ENCODE measurements at places on chromosomes 5 and 9.
A peak's percentile ranks its signal among the peaks of the same experiment; 100 is the strongest.

DNA sequence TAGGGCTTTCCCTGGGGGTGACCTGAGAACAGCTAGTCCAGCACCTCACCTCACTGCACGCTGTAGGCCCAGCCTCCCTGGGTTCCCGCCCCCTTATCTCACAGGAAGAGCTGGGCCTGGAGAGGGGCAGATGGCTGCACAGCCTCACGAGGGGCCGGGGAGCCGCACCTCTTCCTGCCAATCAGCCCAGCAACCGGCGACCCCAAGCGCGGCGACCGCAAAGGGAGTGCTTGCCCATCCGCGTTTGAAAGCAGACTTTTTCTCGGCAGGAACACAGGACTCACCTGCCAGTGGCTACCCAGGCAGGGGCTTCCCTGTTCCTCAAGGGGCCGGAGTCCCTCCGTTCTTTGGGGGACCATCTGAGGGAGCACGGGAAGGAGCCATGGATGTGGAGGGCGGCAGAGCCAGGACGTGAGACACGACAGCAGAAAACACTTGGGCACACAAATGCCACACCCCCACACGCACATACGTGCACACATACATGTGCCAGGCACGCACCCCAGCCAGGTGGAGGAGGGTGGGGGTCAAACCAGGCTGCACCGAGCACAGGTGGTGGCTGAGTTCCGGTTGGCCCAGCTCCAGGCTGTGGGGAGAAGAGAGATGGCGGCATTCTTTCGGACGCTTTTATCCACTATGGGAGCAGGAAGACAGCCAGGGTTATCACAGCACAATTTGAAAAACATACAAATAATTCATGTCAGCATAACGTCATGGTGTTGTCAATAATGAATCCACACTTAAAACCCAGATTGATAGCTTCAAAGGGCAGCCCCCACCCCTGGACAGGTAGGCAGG is 11.3 kb downstream of the TMEM250 start:
- no peak for DNase-seq

DNA sequence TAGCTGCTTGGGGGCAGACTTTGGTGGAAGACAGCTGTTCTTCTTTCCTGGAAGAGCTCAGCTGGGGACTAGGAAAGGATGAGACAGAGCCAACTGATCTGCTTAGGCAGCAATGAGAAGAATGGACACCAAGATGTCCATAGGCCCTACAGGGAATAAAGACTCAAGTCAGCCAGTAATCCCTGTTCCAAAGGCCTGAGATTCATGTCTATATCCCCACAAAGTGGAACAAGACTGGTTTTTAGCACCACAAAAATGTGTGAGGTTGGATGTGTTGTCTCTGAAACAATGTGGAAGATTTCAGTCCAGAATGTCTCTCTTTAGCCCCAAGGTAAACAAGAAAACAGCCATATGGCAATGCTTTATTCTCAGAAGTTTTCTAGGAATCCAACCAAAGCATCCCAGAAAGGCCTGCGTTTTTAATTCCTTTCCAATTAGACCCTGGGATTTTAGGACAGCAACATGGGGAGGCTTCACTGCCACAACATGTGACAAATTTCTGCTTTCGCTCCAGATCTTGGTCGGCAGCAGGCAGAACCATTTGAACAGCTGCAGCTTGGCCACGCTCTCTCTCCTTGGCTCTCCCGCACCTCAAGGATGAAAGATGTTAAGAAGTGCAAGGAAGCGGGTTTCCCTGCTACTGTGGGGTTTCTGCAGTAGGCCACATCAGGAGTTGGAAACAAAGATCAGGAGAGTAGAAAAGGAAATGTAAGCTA is 245.1 kb downstream of the FSTL4 start:
- DNase-seq: peak; percentile 44

DNA sequence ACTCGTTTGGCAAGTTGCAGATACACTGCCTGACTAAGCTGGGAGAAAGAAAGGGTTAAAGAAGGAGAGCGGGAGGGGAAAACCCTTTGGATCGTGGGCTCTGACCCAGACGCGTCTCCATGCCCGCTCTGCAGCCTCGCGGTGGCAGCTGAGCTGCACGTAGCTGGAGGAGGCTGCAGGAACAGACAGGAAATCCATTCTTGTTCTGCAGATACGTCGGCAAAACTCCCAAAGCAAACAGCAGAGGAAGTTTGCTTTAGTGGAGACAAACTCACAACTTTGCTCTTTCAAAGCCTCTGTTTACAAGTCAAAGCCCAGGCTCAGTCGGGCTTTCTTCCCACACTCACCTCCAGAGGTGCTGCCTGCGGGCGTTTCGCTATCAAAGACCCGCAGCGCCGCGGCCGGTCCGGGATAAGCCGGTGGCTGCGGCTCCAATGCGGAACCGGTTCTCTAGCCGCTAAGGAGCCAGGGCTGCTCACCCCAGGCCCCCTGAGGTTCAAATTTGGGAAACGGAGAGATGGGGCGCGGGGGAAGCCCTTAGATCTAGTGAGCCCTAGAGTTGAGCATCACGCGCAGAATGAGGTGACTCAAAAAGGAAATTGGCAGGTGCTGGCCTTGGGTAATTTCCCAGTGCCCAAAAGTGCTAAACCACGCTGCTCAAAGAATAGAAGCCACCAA is 60.7 kb downstream of the MAT2B start:
- DNase-seq: no peak

GRCh38 chr5:27020973-27021372 is 17.4 kb downstream of the CDH9 start:
- DNase-seq: peak; percentile 48

DNA sequence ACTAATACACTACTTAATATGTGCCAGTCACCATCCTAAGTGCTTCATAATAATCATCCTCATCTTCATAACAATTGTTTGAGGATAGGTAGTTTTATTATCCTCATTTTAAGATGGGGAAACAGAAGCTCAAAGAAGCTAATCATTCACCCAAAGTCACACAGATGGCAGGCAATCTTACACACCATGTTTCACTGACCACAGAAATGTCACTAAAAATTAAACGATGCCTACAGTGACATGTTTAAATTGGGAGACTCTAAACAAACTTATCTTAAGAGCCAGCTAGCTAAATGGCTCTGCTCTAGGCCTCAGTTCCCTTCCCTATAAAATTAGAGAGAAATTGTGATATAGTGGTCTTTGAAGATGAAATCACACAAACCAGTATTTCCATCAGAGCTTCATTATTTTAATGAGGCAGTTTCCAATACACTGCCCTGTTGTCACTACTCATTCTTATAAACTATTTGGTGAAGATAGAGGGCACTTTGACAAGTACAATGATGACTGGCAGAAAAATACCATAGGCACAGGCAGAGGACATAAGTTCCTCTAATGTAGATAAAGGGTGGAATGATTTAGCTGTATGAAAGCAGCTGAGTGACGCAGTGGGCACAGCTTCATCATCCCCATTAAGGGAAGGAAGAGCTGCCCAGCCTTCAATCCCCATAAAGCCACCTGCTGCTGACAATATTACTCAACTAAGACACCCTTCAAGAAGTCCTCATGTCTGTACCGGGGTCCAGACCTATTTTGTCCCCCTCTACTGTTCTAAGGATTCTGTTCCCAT is 224.1 kb downstream of the ACTL7B start:
- no peak for DNase-seq

DNA sequence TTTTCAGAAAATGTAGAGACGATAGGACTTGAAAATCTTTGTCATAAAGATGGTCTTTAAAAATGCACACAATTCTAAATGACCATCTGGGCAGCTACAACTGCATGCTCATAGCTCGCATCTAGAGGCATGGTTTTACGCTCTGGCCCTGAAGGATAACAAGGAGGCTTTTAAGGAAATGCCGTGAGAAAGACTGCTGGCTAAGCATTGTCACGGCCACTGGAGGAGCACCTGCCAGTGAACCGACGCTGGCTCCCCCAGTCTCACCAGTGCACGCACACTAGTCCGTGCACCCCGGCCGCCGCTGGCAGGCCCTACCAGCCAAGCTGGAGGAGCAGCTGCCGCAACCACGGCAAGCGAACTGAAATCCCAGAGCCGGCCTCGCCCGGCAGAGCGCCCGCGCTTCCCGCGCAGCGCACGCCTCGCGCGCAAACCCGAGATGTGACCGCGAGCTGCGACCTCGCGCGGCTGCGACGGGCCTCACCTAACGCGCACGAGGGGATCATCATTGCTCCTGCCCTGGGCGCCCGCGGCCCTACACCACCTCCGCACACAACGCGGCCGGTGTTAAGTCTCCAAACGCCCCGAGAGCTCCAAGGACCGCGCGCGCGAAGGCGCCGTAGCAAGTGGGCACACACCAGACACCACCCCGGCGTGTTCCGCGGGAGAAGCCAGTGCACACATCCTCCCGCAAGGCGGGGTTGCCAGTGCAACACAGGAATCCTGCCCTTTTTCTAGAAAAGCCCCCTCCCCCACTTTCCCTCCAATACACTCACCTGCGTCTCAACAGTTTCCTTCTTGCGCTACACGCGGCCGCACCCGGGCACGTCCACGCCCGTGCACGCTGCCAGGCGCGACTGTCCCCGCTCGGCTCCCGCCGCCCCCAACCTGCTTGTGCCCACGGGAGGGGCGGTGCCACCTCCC is 5.3 kb downstream of the ELAVL2 start:
- peak; percentile 71 for DNase-seq

DNA sequence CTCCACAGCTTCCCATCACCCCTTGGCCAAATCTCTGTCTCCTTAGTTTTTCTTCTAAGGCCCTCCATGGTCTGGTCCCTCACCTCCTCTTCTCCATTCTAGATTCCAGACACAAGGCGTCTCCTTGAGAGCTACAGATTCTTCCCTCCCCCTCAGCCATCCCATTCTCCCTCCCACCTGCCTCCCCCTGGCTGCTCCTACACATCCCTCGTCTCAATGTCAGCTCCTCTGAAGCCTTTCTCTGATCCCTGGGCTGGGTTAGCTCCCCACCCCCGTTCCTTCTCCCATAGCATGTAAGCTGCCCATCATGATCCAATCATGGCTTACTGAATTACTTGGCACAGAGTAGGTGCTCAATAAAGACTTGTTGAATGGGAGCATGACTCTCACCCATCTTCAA is 69.0 kb downstream of the ANKH start:
- DNase-seq: no peak

GRCh38 chr5:154002093-154002492 is 36.6 kb downstream of the FAM114A2 start:
- peak; percentile 7 for DNase-seq

DNA sequence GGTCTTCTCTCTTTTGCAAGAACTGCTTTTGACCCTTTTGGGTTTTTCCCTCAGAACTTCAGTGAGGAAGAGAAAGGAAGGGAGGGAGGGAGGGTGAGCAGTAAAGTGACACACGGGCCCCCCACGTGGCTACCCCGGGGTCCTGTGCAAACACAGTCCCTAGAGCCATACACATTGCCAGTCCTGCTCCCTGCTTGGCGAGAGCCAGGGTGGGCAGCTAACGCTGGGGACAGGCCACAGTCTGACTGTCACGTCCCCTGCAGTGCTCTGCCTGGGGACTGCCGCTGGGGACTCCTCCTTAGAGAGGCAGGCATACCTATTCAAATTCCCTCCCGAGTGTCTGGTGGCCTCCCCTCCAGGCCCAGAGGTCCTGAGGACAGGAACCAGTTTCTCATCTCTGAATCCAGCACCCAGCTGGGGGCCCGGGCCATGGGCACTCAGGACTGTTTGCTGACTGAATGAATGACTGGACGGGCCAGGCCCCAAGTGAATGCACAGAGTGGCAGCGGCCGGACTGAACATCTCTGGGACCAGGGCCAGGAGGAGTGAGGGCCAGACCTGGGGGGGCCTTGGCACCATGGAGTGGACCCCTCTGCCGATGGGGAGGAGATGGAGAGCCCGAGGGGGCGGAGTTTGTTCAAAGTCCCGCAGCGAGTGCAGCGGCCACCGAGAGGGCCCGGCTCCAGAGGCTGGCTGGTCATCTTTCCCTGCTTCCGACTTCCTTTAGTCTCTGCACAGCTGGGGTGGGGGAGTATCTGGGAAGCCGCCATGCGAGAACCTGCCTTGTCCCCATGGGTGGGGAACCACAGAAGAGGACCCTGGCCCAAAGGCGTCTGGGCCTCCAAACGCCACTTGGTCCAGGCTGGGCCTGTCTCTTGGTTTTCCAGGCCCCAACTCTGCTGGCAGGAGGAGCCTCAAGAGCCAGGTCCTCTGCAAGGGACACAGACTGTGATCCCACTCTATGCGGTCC is 5.8 kb downstream of the CCDC187 start:
- DNase-seq: no peak

DNA sequence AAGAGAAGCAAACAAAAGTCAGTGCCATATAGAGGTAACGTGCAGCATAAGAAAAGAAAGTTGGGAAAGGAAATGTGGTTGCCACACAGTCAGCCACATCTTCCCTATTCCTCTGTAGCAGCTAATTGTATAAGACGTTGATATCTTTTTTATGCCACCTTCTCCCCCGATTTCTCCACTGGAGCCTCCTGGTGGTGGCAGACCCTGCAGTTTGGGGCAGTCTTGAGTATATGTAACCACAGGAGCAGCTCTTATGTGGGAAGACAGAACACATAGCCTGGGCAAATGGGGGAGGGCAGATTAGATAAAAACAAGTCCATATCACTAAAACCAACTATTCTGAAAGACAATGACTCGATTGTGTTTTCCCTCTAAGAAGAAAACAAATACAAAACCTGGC is 99.7 kb downstream of the PLCXD3 start:
- DNase-seq: peak; percentile 15

DNA sequence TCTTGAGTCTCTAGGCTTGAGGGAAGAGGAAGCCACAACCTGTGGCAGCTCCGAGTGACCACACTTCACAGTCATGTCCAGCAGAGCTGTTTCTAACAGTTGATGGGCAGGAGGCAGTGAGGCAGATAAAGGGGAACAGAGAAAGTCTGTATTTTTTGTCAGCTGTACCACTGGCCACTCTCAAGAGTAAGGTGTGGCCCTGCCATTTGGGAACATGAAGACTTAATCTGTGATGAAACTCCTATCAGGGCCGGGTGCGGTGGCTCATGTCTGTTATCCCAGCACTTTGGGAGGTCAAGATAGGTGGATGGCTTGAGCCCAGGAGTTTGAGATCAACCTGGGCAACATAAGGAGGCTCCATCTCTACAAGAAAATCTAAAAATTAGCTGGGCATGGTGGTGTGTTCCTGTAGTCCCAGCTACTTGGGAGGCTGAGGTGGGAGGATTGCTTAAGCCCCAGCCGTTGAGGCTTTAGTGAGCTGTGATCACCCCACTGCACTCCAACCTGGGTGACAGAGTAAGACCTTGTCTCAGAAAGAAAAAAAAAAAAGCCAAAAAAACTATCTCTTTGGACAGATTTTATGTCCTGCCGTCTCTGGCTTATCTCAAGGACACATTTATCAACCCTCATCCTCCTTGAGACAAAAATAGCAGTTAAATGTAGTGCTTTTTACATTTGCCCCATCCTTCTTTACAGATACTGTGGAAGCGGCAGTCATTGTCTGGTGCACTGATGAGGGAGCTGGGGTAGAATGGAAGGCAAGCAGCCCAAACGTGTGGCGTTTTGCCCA is 11.9 kb upstream of the COL15A1 start:
- DNase-seq: no peak

DNA sequence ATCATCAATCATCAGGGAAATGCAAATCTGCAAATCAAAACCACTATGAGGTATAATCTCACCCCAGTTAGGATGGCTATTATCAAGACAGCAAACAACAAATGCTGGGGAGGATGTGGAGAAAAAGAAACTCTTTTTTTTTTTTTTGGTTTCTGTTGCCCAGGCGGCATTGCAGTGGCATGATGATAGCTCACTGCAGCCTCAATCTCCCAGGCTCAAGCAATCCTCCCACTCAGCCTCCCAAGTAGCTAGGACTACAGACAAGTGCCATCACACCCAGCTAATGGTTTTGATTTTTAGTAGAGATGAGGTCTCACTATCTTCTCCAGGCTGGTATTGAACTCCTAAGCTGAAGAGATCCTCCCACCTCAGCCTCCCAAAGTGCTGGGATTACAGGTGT is 5.4 kb upstream of the CNTRL start:
- no peak for DNase-seq

- DNase-seq: no peak
Measured at GRCh38 chr5:67495072-67495471, 298.5 kb upstream of the CD180 start.

- DNase-seq: no peak
Measured at GRCh38 chr5:34863946-34864345, 25.0 kb downstream of the TTC23L start.

Data from SJCRH30 (cell line).